RCC 7860 (cell line): ENCODE measurements at places on chromosomes 7 and 10.
A peak's percentile ranks its signal among the peaks of the same experiment; 100 is the strongest.

- DNase-seq = no peak
Measured at GRCh38 chr10:34742456-34742855, 72.6 kb downstream of the PARD3 start.

DNA sequence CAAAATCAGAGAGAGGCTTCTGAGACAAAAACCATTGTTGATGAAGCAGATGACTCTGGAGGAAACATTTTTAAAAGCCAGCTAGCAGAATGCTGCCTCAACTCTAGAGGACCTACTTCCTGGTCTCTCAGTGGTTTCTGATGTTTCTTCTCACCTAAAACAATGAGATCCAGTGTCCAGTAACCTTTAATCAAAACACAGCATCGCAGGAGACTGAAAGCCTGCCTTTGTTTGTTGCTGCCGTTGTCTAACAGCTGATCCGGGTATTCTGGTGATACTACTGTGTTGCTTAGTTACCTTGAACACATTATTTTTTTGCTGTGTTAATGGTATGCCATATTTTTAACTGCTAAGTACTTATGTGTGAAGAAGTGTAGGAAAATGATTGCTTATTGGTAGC lies 70.9 kb downstream of the WIPF3 start:
- no peak for DNase-seq

GRCh38 chr10:126169899-126170298 lies 218.4 kb downstream of the ADAM12 start:
- DNase-seq = no peak

DNA sequence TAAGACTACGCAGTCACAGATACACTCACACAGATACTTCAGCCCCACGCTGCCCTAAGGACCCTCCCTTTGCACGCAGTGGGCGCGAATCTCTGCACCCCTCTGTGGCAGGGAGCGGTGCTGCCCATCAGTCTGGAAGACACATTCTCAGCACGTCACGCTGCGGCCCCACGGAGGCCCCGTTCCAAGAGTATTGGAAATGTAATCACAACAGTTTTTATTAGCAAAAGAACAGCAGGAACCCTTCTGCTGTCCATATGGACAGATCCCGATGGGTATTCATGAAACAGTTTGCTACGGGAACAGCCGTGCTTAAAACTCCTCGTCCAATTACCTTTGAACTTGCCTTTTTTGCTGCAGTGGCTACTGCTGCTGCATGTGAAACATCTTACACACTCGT lies 131.0 kb downstream of the RPS24 start:
- no peak for DNase-seq

DNA sequence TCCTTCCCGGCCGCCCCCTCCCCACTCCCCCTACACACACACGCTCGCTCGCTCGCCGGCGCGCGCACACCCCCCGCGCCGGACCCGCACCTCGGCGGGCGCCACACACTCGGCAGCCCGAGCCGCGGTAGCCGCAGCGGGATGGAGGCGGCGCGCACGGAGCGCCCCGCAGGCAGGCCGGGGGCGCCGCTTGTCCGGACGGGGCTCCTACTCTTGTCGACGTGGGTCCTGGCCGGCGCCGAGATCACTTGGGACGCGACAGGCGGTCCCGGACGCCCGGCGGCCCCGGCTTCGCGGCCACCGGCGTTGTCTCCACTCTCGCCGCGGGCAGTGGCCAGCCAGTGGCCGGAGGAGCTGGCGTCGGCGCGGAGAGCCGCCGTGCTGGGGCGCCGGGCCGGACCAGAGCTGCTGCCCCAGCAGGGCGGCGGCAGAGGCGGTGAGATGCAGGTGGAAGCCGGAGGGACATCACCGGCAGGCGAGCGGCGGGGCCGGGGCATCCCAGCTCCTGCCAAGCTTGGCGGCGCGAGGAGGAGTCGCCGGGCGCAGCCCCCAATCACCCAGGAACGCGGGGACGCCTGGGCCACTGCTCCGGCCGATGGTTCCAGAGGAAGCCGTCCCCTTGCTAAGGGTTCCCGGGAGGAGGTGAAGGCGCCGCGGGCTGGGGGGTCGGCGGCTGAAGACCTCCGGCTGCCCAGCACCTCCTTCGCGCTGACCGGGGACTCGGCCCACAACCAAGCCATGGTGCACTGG lies at the start of gene SORCS3:
TSS of gene SORCS3 (plus strand) at position 104 of the 750 bp plus-strand sequence.
- no peak for DNase-seq

DNA sequence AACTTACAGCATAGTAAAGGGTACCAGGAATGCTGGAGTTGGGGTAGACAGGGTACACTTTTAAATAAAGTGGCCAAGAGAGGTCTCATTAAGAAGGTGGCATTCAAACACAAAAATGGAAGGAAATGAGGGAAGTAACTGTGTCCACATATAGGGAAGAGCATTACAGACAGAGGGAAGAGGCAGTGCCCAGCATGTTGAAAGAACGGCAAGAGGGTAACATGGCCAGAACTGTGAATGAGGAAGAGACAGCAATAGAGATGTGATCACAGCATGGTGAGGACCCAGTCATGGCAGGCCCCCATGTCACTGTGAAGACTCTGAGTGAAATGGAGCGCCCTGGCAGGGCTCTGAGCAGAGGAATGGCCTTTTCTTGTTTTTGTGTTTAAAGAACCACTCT lies 35.1 kb upstream of the ZNRF2 start:
- DNase-seq = no peak

- no peak for DNase-seq
Measured at GRCh38 chr10:75978213-75978612, 546.8 kb downstream of the LRMDA start.

GRCh38 chr10:21002091-21002878 lies 105.2 kb upstream of the NEBL start:
- no peak for DNase-seq

- no peak for DNase-seq
Measured at GRCh38 chr10:77669892-77670291, 32.3 kb upstream of the KCNMA1 start.

GRCh38 chr10:60524541-60524940 lies 134.9 kb upstream of the ANK3 start:
- no peak for DNase-seq

- no peak for DNase-seq
Measured at GRCh38 chr10:96609510-96609909, 22.7 kb upstream of the TM9SF3 start.

GRCh38 chr7:133860628-133861335 lies 266.4 kb upstream of the LRGUK start:
- DNase-seq = no peak

DNA sequence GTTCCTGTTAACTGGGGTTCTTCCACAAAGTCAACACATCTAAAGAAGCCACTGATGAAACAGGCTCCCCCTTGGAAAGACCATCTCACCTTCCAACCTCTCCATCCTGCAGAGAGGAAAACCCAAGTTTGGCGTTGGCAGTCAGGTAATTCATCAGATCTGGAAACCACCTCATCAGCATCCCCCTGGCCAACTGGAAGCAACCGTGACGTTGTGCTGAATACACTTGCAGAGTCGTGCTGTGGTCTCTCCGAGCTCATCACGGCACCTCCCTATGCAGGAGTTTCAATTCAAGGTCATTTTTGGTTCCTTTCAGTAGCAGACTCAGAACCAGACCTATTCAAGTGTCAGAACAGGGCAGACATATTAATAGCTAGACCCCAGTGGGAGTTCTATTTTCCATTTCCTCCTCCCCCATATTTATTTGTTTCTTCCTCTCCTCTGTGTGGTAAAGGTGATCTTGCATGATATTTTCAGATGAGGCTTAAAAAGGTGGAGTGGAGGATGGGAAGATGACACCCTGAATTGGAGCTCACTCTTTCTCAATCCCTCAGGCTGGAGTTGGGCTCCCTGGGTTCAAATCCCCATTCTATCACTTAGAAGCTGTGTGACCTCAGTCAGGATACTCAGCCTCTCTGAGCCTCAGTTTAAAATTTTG lies 149.1 kb upstream of the ADO start:
- no peak for DNase-seq

DNA sequence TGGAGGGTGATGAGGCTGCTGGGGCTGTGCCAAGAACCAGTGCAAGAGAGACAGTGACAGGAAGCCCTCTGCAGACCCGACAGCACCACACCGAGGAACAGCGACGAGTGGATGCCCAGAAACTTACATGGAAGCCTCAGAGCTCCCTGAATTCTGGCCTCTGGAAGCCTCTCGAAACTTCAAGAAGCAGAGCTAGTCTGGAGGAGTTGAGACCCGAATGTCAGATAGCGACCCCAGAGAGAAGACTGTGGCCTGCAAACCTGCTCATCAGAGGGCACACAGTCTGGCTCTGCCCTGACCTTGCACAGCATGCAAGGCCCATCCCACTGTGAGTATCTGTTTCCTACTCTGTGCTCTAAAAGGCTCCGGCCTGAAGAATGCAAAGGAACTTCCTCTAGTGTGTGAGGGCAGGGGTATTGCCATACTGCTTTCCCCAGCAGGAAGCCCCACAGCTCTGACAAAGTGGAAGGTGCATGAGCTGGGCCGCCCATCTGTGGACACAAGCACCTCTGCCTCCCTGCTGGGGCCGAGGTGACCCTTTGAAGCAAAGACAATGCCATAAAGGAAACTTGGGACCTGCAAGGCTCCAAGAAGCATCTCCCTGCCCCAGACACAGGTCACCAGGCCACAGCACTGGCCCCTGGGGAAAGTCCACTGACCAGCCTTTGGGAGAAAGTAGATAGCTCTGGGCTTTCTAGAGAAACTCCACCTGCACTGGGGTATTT lies 10.5 kb upstream of the C10orf71 start:
- no peak for DNase-seq

DNA sequence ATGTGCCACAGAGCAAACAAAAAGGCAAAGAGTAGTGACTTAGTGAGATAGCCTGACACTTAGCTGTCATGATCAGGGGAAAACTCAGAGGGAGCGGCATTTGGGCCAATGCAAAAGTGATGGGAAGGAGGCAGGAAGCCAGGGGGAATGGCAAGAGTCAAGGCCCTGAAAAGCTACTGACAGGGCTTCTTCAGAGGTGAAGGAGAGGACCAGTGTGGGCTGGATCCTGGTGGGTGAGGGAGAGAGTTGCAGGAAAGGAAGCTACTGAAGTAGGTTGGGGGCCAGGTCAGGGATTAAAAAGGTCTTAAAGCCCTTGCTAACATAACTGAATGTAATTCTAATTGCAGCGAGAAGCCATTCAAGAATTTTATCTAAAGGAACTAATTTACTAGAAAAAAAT lies 117.0 kb downstream of the AASS start:
- no peak for DNase-seq

DNA sequence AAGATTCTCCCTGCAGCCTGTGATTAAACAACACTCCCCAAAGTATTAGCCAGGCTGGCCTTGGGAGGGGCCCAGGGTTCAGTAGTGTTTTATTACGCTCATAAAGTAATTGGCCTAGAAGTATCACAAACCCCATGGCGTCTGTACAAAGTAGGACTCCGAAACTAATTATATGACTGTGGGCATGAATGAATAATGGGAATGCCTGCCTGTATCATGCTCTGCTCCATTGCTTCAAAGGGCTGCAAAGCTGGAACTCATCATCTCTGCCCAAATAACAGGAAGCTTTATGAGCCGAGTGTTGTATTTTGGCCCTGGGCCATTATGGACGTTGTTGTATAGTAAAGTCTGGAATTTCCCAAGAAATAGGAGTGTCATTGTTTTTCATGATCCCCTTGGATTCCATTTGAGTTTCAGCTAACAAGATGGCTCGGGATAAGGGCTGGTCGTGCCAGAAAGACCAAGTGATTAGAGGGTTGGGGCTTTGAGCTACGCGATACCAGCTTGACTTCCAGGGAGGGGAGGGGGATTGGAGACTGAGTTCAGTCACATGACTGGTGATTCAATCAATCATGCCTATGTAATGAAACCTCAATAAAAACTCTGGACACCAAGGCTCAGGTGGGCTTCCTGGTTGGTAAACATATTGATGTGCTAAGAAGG lies 65.3 kb upstream of the NPTX2 start:
- DNase-seq = no peak

DNA sequence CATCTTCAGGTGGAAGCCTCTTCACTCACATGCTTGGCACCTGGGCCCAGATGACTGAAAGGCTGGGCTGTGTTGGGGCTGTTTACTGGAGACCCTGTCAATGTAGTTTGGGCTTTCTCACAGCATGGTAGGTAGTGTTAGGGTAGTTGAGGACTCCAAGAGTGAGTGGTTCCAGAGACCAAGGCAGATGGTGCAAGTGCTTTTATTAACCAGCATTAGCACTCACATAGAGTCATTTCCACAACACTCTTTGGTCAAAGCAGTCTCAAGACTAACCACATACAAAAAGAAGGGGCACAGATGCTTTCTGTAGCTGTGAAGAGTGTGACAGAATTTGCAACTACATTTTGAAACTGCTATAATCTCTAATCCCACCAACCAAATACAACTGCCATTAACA lies 135.0 kb downstream of the RTKN2 start:
- DNase-seq = no peak

DNA sequence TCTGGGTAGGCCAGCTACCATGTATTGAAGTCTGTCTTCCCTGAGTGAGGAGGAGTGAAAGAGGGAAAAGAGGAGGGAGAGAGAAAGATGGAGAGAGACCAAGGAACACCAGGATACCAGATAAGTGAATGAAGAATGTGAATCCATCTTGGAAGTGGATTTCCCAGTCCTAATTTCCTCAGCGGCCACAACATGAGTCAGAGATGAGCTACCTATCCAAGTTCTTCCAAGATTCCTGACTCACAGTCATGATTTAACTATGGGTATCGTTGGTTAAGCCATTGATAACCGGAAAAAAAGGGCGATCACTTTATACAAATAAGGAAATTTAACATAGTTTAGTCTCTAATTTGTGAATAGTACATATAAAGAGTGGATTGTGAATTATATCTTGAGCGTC lies 561.8 kb downstream of the ATRNL1 start:
- peak; percentile 58 for DNase-seq
